Stimulated activated CD8-positive, alpha-beta memory T cell treated with anti-CD3 and anti-CD28 coated beads, Interleukin-15, amount 100 ng/mL, for 48 hours (primary cell): ENCODE measurements at places on chromosomes 11 and 22.

DNA sequence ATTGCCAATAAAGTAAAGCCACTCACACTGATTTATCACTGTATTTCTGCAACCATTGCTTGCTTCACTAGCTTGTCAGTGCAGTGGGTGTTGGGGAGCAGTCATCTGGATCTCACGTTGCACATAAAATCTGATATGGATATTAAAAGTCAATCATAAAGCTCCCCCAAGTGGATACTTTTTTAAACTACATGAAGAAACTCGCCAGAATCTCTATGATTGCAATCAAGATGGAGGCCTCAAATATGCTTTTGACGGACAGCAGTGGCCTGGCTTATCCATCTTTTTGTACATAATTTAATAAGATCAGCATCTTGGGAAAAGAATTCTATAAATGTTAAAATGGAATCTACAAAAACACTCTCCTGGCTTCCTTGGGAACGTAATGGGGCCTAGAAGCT, 137.7 kb downstream of the WT1 start:
- no peak for DNase-seq

DNA sequence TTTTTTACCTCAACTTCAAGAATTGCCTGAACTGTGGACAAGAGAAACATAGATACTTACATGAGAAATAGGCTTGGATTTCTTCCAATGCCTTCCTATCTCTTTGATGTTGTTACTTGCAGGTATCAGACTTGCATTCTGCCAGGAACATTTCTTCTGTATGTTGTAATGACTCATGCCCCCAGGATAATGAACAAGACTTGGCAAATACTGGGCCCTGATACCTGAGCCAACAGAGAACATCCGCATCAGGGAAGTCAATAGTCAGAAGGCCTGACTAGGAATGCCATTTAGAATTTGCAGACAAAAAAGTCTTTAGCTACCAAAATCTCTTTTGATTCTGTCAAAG, 273.7 kb upstream of the KIRREL3 start:
- DNase-seq, result no peak

DNA sequence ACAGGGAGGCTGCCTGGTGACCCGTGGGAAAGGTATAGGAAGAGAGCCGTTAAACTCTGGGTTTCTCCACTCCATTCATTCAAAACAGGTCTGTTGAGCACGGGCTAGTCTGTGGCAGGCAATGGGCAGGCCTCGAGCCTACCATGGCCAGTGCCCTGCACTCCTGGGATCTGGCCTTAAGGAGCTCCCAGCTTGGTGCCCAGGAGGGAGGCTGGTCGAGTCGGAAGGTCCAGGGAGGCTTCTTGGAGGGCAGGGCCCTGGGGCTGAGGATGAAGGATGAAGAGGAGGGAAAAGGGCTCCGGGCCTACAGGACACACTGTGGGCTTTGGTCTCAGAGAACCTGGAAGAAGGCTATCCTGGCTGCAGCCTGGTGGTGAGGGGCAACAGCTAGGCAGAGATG, 41.9 kb upstream of the MN1 start:
- no peak for DNase-seq

DNA sequence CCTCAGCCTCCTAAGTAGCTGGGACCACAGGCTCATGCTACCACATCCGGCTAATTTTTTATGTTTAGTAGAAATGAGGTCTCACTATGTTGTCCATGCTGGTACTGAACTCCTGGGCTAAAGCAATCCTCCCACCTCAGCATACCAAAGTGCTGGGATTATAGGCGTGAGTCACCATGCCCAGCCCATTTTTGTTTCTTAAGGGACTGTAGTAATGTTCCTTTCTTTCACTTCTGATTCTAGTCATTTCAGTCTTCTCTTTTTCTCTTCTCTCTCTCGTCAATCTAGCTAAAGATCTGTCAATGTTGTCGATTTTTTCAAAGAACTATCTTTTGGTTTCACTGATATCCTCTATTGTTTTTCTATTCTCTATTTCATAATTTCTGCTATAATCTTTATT, 111.0 kb upstream of the APOA1 start:
- no peak for DNase-seq

- DNase-seq, result no peak
Observed at GRCh38 chr22:26751217-26751616, 93.8 kb downstream of the MIAT start.

DNA sequence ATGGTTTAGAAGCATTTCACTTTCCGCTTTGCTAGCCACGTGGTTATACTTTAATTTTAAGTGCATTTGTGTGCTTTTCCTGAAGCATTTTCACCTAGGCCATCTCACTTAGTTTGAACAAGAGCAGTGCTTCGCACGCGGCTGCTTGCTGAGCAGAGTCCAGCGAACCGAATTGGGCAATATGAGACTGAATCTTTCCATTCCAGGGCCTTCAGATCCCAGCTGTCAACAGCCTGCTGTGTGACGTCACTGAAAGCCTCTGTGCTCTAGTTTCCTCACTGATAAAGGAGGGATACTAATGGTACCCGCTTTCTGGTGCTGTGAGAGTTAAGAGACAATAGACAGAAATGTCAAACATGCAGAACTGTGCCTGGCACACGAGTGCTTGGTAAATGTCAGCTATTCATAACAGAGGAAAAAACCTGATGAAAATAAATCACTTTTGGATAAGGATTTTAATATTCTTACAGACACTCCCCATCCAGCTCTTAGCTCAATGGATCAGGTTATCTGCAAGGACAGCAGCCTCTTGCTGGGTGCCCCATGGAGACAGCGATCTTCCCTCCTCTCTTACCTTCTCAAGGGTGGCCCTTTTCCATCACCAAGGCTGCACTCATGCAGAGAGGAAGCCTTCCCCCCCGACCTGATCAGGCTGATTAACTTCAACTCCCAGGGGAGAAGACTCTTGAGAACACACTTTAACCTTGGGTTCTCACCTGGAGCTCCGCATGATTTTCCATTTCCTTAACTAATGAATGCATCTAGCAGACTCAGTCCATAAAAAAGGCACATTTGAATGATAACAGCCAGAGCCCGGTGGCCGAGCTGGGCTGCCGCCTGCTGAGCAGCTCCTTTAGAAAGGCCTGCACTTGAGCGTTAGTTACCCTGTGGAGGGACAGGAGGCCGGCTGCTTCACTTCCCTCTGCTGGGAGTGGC, 3.5 kb upstream of the GLB1L3 start:
- no peak for DNase-seq

- DNase-seq, result no peak
Observed at GRCh38 chr22:31179345-31179744, 19.4 kb downstream of the RNF185 start.

- no peak for DNase-seq
Observed at GRCh38 chr22:27386186-27386585, 415.4 kb downstream of the MN1 start.

- no peak for DNase-seq
Observed at GRCh38 chr22:50129121-50129736, 39.4 kb downstream of the MOV10L1 start.

- no peak for DNase-seq
Observed at GRCh38 chr11:35661534-35661933, 1.0 kb upstream of the TRIM44 start.

DNA sequence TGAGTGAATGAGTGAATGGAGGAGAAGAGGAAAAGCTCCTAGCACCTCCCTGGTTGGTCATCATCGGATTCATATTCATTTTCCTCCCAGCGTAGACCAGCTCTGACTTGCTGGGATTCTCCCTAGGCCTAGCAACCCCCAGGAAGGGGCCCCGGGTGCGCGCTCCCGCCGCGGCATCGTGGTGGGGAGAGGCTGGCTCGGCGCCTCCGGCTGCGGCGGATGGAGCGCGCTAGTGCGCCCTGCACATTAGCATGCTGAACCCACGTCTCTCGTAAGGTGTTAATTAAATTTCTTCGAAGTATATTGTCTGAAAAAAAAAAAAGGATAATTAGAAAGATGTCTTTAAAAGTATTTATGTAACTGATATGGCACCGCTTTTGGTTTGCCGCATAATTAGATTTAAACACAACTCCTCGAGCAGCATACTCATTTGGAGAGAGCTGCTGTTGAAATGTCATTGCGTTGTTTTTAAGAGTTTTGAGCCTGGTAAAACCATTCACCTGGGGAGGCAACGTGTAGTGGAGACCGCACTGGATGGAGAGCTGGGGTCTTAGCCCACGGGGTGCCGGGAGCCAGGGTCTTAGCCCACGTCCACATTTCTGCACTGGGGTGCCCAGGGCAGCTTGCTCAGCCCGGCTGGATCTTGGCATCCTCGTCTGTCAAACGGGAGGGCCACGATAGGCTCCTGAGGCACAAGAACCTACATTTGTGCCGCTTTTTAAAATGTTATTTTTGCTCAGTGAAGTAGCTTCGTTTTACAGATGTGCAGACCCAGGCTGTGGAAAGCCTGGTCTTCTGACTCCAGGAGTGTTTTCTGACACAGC, 21.8 kb downstream of the MPPED1 start:
- DNase-seq, result no peak

GRCh38 chr11:2645779-2646118, 54.0 kb downstream of the KCNQ1OT1 start:
- no peak for DNase-seq

DNA sequence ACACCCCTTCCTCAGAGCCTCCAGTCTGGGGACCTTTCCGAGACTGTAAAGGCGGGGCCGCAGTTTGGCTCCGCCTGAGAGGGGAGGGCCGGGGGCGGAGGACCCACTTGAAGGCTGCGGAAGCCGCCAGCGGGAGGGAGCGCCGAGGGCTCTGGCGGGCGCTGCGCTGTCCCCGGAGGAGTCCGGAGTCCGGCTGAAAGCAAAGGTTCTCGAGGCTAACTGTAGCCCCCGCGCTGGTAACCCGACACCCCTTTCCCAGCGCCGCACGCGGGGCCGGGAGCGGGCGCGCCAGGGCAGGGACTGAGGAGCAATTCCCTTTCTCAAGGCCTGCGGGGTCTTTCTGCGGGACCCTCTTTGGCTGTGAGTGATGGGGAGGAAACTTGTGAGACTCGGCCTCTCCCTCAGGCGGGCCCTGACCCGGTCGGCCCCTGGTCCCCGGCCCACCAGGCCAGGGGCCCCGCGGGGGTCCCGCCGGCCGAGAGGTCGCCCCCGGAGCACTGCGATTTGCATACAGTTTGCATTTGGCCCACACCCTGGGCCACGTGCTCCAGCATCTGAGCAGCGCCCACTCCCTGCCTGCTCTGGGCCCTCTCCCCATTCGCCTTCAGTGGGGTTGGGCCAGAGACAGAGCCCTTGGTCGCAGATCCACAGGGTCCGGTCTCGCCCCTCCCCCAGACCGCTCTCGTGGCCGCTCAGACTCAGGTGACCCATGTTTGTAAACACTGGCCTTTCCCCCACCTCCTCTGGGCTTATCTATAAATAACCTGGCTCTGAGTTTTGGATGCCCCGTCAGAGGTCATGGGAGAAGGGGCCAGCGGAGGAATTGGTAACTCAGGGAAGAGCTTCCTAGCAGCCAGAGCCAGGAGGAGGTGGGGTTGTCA, 519 bp upstream of the ART5 start:
- peak; percentile 25 for DNase-seq

GRCh38 chr11:123426789-123427188, 3.3 kb upstream of the GRAMD1B start:
- no peak for DNase-seq

GRCh38 chr11:76327756-76328388, 53.1 kb downstream of the THAP12 start:
- no peak for DNase-seq

DNA sequence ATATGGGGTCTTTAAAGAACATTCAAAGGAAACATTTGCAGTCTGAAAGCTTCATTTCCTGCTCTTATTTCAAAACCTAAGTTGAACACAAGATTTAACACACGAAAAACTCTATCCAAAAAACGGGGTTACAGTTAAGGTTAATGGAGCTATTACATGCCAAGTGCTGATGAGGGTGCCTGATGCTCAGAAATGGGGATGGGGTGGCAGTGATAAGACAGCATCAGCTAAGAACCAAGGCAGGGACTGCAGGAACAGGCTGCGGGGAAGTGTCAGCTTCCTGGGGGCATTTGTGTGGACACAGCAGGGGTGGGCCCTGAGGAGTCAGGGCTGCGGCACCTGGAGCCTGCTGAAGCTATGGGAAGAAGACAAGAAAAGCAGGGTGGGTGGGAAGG, 12.2 kb downstream of the DGCR2 start:
- no peak for DNase-seq

- no peak for DNase-seq
Observed at GRCh38 chr11:128549256-128549944, 38.0 kb downstream of the ETS1 start.

DNA sequence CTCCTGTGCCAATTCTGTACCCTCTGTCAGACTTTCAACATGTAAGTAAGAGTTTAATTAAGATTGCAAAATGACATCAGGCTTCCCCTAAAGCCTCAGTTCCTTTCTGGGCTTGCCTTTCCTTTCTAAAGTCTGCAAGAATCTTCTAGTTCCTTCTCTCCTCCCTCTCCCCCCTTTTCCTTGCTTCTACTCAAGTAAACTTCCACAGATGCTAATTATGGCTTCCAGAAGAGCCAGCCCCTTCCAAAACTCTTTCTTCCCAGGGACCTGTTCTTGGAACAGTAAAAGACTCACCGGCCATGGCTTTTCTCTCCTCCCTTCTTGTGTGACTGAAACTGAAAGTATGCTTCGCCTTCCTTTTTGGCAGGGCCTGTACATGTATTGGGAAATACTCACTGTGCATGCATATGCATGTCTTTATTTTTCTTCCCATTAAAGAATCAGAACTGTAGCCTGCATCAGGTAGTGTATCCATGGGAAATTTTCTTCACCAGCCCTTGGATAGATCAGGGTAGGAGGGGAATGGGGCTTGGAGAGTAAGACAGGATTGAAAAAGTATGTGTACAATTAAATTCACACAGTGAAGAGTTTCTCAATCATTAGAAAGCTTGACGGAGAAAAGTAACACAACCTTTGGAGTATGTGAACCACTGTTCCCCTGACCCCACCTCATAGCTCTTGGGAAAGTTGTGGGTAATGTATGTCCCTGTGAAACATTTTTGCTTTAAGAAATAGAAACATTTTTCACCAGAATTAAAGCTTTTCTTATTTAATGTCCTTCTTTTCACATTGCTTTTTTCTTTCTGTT, at the start of gene CASP1:
TSS of gene CASP1 (minus strand) at position 332 of the 808 bp plus-strand sequence. CDS start at position 301, 31 bp downstream.
- no peak for DNase-seq

- DNase-seq, result peak; percentile 24
Observed at GRCh38 chr11:2808850-2809846, 76.4 kb downstream of the CDKN1C start.

DNA sequence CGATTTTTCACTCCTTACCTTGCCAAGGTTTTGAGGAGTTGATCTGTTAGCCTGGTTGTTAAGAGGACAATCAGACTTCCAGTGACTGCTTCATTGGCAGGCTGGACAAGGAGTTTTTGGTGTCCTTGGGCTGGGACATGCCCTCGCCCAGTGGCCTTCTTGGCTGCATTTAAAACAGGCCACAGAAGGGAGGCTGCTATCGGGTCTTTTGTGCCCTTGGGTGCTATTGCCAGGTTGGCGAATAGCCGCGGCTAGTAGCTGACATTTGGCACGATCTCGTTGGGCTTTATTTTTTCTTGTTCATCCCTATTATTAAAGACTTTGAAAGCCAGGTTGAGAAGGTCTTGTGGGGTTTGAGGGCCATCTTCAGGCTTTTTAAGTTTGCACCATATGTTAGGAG, 99.4 kb downstream of the ELP4 start:
- DNase-seq, result no peak

DNA sequence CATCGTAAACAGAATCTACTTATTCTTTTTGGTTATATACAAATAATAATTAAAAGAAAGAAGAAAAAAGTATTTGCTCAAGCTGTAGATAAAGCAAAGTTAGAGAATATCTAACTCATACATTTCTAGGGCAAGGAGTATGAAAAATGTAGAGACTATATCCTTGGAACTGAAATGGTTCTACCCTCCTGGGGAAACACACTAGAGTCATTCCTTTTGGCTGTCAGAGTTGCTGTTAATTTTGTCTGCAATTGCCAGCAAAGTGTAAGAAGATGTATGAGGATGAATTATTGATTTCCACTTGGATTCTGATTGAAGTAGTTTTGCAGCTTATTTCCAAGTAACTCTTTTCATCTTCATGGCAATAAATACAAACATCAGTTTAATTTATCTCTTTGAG, 69.1 kb downstream of the SLC17A6 start:
- DNase-seq, result no peak
